ENCODE measurements at places on chromosomes 6 and 20. TPM values are rescaled to one million over a fixed set of nuclear protein-coding genes. Genes with fewer than 3 reads are reported as not detected.

NR2E1 gene
- not detected for total RNA-seq

CDH4 gene
- total RNA-seq = 6.1 TPM

ZSCAN12 gene
- 13.1 TPM for total RNA-seq

OPRM1 gene
- total RNA-seq = not detected

PLEKHG1 gene
- 4.1 TPM for total RNA-seq

HACE1 gene
- total RNA-seq = 16.3 TPM

IL17F gene
- not detected for total RNA-seq

AVP gene
- not detected for total RNA-seq

SCGN gene
- total RNA-seq = not detected

CTCFL gene
- 0.90 TPM for total RNA-seq

GTSF1L gene
- total RNA-seq = not detected

SPACA1 gene
- not detected for total RNA-seq

OPN5 gene
- total RNA-seq = not detected

XKR7 gene
- 0.04 TPM for total RNA-seq

ERVFRD-1 gene
- 0.11 TPM for total RNA-seq

MAP3K5 gene
- 5.4 TPM for total RNA-seq

DSP gene
- total RNA-seq = 0.46 TPM

GRCh38 chr20:44137266-44137801, 49.7 kb downstream of the JPH2 start:
- no peaks in the 10 kb centered on the region for H3K36me3 ChIP-seq
- no peak overlapping the region for H3K27ac ChIP-seq
- H3K4me3 ChIP-seq = no peak overlapping the region
- no peaks in the 10 kb centered on the region for H3K27me3 ChIP-seq
- DNase-seq = no peak
- no peaks in the 10 kb centered on the region for H3K4me1 ChIP-seq

DNA sequence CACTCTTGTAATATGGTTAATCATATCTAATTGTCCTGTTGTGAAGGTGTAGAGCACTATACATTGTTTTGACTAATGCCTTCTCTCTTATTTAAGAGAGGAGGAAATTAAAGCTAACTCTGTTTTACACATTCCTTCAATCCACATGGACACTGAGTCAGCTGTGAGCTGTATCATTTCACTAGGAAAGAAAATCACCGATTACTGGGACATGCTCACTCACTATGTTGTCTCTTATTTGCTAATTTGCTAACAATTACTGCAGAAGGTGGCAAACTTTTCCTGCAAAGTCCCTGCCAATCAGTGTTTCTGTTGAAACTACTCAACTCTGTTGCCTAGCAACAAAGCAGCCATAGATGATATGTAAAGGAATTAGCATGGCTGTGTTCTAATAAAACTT, 98.2 kb downstream of the BCAS1 start:
- no peak overlapping the region for H3K27ac ChIP-seq
- no peaks in the 10 kb centered on the region for H3K4me1 ChIP-seq
- no peak overlapping the region for H3K4me3 ChIP-seq
- H3K27me3 ChIP-seq = no peaks in the 10 kb centered on the region

GRCh38 chr20:44182863-44183262, 4.1 kb downstream of the JPH2 start:
- H3K36me3 ChIP-seq = no peaks in the 10 kb centered on the region
- no peak for DNase-seq
- no peak overlapping the region for H3K4me3 ChIP-seq
- no peak overlapping the region for H3K27ac ChIP-seq
- H3K4me1 ChIP-seq = peaks cover 2% of the 10 kb centered on the region

- no peak for DNase-seq
- H3K27ac ChIP-seq = no peak overlapping the region
- H3K4me1 ChIP-seq = no peaks in the 10 kb centered on the region
Measured at GRCh38 chr6:73560182-73560732, 39.4 kb upstream of the EEF1A1 start.

GRCh38 chr20:20211988-20212518, 155.9 kb upstream of the INSM1 start:
- DNase-seq = no peak
- H3K4me3 ChIP-seq = no peak overlapping the region
- no peaks in the 10 kb centered on the region for H3K4me1 ChIP-seq
- H3K27ac ChIP-seq = no peak overlapping the region
- H3K27me3 ChIP-seq = no peaks in the 10 kb centered on the region

- H3K4me1 ChIP-seq = no peaks in the 10 kb centered on the region
- H3K36me3 ChIP-seq = no peaks in the 10 kb centered on the region
- H3K4me3 ChIP-seq = no peak overlapping the region
- no peak overlapping the region for H3K27ac ChIP-seq
Measured at GRCh38 chr6:105251689-105252088, 71.9 kb upstream of the POPDC3 start.

GRCh38 chr6:57256541-57256940, 34.4 kb upstream of the RAB23 start:
- H3K27ac ChIP-seq = no peak overlapping the region
- DNase-seq = no peak

- H3K4me3 ChIP-seq = no peak overlapping the region
- H3K27me3 ChIP-seq = no peaks in the 10 kb centered on the region
- peak overlapping the region; percentile 83 for H3K27ac ChIP-seq
- no peaks in the 10 kb centered on the region for H3K36me3 ChIP-seq
- peaks cover 21% of the 10 kb centered on the region for H3K4me1 ChIP-seq
Measured at GRCh38 chr20:51034988-51035656, 12.2 kb upstream of the KCNG1 start.

- H3K27ac ChIP-seq = no peak overlapping the region
- no peak for DNase-seq
- H3K36me3 ChIP-seq = no peaks in the 10 kb centered on the region
- H3K4me1 ChIP-seq = no peaks in the 10 kb centered on the region
- H3K4me3 ChIP-seq = no peak overlapping the region
Measured at GRCh38 chr6:48134246-48134645, 23.2 kb upstream of the PTCHD4 start.

DNA sequence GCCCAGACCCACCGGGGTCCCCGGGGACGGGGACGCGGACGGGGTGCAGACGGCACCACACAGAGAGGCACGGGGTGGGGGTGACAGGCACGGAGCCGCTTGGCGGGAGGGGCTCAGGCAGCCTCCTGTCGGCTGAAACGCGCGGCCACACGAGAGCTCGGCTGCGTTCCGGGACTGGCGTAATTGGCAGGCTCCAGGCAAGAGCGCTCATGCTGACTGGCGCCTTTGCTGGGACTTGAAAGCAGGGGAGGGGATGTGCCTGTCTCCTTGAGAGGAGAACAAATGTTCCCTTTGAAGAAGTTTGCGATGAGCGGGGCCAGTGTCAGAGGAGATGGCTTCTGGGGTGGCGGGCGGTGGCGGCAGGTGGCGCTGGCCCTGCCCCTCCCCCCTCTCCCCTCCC, 25.8 kb downstream of the BHLHE23 start:
- no peaks in the 10 kb centered on the region for H3K36me3 ChIP-seq
- peaks cover 30% of the 10 kb centered on the region for H3K27me3 ChIP-seq
- H3K4me1 ChIP-seq = peaks cover 16% of the 10 kb centered on the region

GRCh38 chr6:155212616-155213380, 51.0 kb upstream of the CLDN20 start:
- no peak for DNase-seq
- no peaks in the 10 kb centered on the region for H3K4me1 ChIP-seq
- H3K36me3 ChIP-seq = no peaks in the 10 kb centered on the region
- H3K4me3 ChIP-seq = no peak overlapping the region

- peaks cover 38% of the 10 kb centered on the region for H3K4me1 ChIP-seq
- peak overlapping the region; percentile 73 for H3K27ac ChIP-seq
- no peaks in the 10 kb centered on the region for H3K36me3 ChIP-seq
- H3K27me3 ChIP-seq = no peaks in the 10 kb centered on the region
Measured at GRCh38 chr6:146915671-146916127, 288.5 kb upstream of the STXBP5 start.

GRCh38 chr6:19268718-19269117, 568.5 kb upstream of the ID4 start:
- H3K4me1 ChIP-seq = no peaks in the 10 kb centered on the region
- H3K4me3 ChIP-seq = no peak overlapping the region
- no peaks in the 10 kb centered on the region for H3K27me3 ChIP-seq
- no peaks in the 10 kb centered on the region for H3K36me3 ChIP-seq
- H3K27ac ChIP-seq = no peak overlapping the region

GRCh38 chr20:12434672-12435071, 517.0 kb downstream of the BTBD3 start:
- H3K36me3 ChIP-seq = no peaks in the 10 kb centered on the region
- H3K27me3 ChIP-seq = no peaks in the 10 kb centered on the region
- H3K4me1 ChIP-seq = no peaks in the 10 kb centered on the region

GRCh38 chr6:1942834-1943233, 302.6 kb downstream of the GMDS start:
- no peaks in the 10 kb centered on the region for H3K36me3 ChIP-seq
- H3K4me3 ChIP-seq = no peak overlapping the region

GRCh38 chr6:119148825-119149525, 70.5 kb upstream of the FAM184A start:
- H3K27me3 ChIP-seq = no peaks in the 10 kb centered on the region
- H3K4me1 ChIP-seq = no peaks in the 10 kb centered on the region
- no peak overlapping the region for H3K27ac ChIP-seq
- H3K4me3 ChIP-seq = no peak overlapping the region
- H3K36me3 ChIP-seq = no peaks in the 10 kb centered on the region

- H3K27ac ChIP-seq = no peak overlapping the region
- no peaks in the 10 kb centered on the region for H3K4me1 ChIP-seq
- peaks cover 9% of the 10 kb centered on the region for H3K27me3 ChIP-seq
- H3K36me3 ChIP-seq = no peaks in the 10 kb centered on the region
- peak; percentile 18 for DNase-seq
Measured at GRCh38 chr20:54726687-54727300, 251.4 kb downstream of the DOK5 start.

- no peaks in the 10 kb centered on the region for H3K36me3 ChIP-seq
- no peak overlapping the region for H3K27ac ChIP-seq
- H3K4me3 ChIP-seq = no peak overlapping the region
- no peak for DNase-seq
Measured at GRCh38 chr6:52045481-52045880, 41.9 kb downstream of the PKHD1 start.

- no peaks in the 10 kb centered on the region for H3K27me3 ChIP-seq
- no peak overlapping the region for H3K4me3 ChIP-seq
- no peak overlapping the region for H3K27ac ChIP-seq
- DNase-seq = no peak
- no peaks in the 10 kb centered on the region for H3K4me1 ChIP-seq
Measured at GRCh38 chr6:76774781-76775384, 688.4 kb downstream of the HTR1B start.

GRCh38 chr20:1081891-1082290, 36.5 kb upstream of the PSMF1 start:
- H3K4me1 ChIP-seq = no peaks in the 10 kb centered on the region
- no peak for DNase-seq
- no peak overlapping the region for H3K4me3 ChIP-seq
- no peaks in the 10 kb centered on the region for H3K36me3 ChIP-seq

GRCh38 chr6:70162972-70163371, 139.9 kb downstream of the COL9A1 start:
- H3K4me1 ChIP-seq = peaks cover 44% of the 10 kb centered on the region
- H3K4me3 ChIP-seq = no peak overlapping the region
- H3K27ac ChIP-seq = no peak overlapping the region
- no peak for DNase-seq
- H3K36me3 ChIP-seq = no peaks in the 10 kb centered on the region
- H3K27me3 ChIP-seq = no peaks in the 10 kb centered on the region

GRCh38 chr6:32271429-32271828, 47.6 kb upstream of the NOTCH4 start:
- DNase-seq = no peak
- no peak overlapping the region for H3K27ac ChIP-seq
- no peaks in the 10 kb centered on the region for H3K36me3 ChIP-seq
- H3K27me3 ChIP-seq = no peaks in the 10 kb centered on the region

- H3K36me3 ChIP-seq = no peaks in the 10 kb centered on the region
- H3K27ac ChIP-seq = peak overlapping the region; percentile 71
- peaks cover 35% of the 10 kb centered on the region for H3K4me1 ChIP-seq
- no peaks in the 10 kb centered on the region for H3K27me3 ChIP-seq
Measured at GRCh38 chr6:55957961-55958422, 82.6 kb upstream of the BMP5 start.

- H3K4me1 ChIP-seq = peaks cover 44% of the 10 kb centered on the region
- DNase-seq = no peak
- no peaks in the 10 kb centered on the region for H3K36me3 ChIP-seq
- no peak overlapping the region for H3K27ac ChIP-seq
- H3K27me3 ChIP-seq = no peaks in the 10 kb centered on the region
Measured at GRCh38 chr6:144335914-144336313, 50.8 kb downstream of the UTRN start.

DNA sequence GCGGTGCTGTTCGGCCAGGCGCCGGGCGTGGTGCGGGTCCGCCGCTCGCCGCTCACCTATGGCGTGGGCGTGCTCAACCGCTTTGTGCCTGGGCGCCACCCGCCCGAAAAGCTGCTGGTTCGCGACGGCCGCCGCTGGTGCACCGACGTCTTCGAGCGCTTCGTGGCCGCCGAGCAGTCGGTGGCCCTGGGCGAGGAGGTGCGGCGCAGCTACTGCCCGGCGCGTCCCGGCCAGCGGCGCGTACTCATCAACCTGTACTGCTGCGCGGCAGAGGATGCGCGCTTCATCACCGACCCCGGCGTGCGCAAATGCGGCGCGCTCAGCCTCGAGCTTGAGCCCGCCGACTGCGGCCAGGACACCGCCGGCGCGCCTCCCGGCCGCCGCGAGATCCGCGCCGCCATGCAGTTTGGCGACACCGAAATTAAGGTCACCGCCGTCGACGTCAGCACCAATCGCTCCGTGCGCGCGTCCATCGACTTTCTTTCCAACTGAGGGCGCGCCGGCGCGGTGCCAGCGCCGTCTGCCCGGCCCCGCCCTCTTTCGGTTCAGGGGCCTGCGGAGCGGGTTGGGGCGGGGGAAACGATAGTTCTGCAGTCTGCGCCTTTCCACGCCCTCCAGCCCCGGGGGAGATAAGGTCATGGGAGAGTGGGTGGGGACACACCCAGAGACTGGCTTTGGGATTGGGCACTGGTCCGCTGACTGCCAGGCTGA, 15.7 kb downstream of the ADISSP start:
- peaks cover 5% of the 10 kb centered on the region for H3K36me3 ChIP-seq
- no peaks in the 10 kb centered on the region for H3K27me3 ChIP-seq
- no peak overlapping the region for H3K27ac ChIP-seq
- DNase-seq = no peak
- no peaks in the 10 kb centered on the region for H3K4me1 ChIP-seq
